ENCODE measurements at places on chromosomes 7 and 10.

DNA sequence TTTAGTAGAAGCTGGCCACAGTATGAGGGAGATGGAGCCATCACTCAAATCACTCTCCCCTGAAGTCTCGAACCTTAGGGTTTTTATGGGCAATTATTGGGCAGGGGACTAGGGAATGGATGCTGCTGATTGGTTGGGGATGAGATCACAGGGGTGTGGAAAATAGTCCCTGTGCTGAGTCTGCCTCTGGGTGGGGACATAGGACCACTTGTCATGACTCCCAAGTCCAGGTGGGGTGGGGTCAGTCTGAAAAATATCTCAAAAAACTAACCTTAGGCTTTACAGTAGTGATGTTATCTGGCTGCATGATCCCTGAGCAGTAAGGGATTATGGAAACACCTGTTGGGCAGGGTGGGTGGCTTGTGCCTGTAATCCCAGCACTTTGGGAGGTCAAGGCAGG is 98.6 kb downstream of the XRCC2 start:
- no peak for DNase-seq

GRCh38 chr7:43629857-43630256 is 46.9 kb downstream of the STK17A start:
- DNase-seq = no peak

DNA sequence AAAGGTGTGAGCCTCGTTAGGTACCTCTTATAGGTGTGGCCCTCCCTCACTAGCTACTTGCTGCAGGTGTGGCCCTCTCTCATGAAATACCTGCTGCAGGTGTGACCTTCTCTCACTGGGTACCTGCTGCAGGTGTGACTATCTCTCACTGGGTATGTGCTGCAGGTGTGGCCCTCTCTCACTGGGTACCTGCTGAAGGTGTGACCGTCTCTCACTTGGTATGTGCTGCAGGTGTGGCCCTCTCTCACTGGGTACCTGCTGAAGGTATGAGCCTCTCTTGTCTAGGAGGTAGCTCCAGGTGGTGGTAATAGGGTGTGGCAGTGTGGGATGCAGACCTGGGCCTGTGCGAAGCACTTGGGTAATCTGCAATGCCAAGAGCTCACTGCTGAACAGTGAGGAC is 170.7 kb upstream of the PLPP4 start:
- DNase-seq = no peak

DNA sequence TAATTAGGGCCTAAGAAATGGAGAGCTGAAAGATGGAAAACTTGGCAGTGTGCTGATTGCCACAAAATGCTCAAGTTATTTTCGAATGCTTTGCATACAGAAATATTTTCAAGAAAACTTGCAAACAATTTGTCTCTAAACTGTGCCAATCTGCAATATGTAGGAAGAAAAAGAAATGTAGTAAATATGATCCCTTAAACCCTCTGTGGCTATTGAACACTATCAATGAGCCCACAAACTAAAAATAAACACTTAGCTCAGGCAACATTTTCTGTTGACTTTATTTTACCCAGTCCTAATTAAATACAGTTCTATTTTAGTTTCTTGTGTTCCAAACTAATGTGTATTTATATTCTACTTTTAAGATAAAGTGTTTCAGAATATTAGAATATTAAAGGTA is 342.1 kb downstream of the SEMA3D start:
- no peak for DNase-seq

DNA sequence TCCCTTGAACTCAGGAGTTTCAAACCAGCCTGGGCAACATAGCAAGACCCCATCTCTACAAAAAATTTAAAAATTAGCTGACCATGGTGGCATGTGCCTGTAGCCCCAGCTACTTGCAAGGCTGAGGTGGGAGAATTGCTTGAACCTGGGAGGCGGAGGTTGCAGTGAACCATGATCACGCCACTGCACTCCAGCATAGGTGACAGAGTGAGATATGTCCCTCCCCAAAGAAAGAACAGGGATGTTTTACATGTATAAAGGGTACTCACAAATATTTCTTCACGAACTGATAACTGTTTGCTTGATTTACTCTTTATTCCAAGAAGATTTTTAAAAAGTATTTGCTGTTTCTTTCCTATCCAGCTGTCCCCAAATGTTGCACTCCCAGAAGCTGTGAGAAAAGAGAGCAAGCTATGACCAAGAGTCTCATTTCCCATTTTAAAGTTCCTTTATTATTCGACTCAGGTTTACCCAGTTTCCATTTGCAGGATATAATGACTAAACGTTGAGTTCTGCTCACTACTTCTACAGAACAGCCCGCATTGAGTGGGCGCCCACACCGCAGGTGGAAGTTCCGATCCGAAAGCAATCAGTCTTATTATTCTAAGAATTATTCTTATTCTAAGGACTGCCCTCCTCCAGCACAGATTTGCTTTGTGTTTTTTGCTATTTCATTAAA is 90.7 kb downstream of the APBB1IP start:
- DNase-seq = no peak

DNA sequence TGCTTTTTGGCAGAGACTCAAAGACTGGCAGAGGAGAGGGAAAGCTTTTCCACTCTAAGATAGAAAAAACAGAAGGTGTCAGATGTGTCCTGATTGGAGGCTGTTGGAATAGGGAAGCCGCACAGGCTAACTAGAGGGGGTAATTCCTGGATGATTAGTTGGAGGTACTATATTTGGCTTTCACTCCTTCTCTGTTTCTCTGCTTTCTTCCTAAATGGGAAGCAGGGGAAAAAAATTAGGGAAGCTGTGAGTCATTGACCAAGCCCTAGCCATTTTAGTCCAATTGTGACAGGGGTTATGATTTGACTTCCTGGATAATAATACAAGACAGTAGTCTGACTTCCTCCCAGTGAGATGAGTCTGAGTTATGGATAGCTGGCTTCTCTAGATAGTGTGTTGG is 475.2 kb upstream of the CELF2 start:
- DNase-seq = no peak

- DNase-seq = no peak
Observed at GRCh38 chr10:45063591-45064231, 63.0 kb downstream of the ZNF22 start.

- no peak for DNase-seq
Observed at GRCh38 chr7:3201306-3201705, 99.7 kb upstream of the SDK1 start.

DNA sequence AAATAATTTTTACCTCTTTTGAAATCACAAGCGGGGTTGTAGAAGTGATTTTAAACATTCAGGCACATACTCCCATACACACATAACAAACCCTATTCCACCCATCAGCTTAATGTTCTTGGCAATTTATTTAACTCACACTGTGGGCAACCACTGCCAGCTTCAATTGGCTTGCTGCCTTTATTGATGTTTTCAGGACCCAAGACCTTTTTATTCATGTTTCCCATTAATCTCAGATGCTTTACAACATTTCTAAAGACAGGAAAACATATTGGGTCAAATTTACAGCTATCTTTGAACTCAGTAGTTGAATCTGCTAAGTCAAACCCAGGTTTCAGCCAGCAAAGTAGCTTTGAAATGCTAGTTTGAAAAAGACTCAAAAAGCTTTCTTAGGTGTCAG is 72.9 kb upstream of the TEX47 start:
- no peak for DNase-seq

DNA sequence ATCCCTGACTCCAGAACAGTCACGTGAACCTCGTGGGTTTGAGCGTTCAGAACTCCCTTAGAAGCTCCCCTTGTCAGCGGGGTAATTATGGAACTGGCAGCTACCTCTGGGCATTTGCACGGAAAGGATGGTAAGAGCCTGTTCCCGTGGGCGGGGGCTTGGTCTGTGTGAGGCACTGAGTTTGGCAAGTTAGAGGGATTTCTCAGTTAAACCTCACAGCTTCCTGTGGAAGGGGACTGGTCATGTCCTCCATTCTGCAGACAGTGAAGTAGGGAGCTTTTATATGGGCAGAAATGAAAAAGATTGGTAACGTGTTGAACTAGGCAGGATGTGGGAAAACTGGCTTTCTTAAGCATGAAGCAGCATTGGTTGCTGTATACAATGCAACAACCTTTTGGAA is 16.0 kb downstream of the PALD1 start:
- DNase-seq = no peak

GRCh38 chr7:144817001-144817400 is 18.9 kb downstream of the TPK1 start:
- DNase-seq = no peak

All from GDM1 (cell line).